ENCODE measurements at places on chromosomes 2 and 18.

DNA sequence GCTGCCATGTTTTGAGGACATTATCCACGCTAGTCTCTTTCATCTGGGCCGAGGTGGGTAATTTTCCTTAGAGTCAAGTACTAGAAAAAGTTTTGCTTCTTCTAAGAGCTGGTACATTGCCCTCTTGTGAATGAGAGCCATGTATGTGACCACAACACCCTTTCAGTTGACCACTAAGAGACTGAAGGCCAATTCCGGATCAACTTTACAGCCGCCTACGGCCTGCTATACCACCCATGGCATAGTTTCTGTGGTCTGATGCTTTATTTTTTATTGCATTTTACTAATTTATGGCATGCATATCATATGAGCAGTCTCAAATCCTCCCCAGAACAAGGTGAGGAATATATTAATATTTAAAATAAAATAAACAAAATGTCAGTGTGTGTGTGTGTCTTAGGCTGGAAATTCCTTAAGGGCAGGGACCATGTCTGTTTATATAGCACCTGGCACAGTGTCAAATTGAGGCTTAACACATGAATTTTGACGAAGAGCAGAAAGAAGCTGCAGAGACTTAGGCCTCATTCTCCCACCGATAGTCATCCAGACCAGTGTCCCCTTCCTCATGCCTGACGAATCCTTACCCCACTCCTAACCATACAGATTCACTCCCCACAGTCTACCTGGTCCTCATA is 35.4 kb downstream of the PSD4 start:
- no peak for DNase-seq

GRCh38 chr18:58385472-58385871 is 243.4 kb downstream of the ALPK2 start:
- no peak for DNase-seq

DNA sequence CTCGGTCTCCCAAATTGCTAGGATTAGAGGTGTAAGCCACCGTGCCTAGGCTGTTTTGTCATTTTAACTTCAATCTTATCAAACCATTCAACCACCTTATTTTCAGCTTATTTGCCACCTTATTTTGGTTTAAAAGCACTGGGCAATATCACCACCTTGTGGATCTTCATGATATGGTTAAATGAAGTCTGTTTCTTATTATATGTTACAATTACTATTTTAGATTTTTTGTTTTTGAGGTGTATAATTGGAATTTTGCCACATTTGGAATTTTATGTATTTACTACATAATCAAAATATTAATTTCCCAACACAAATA is 43.8 kb upstream of the SCN9A start:
- no peak for DNase-seq

- DNase-seq: no peak
Observed at GRCh38 chr2:84493514-84493913, 22.8 kb upstream of the DNAH6 start.

GRCh38 chr2:191539068-191539467 is 138.9 kb upstream of the NABP1 start:
- no peak for DNase-seq

- no peak for DNase-seq
Observed at GRCh38 chr18:28116461-28116860, 60.5 kb downstream of the CDH2 start.

GRCh38 chr2:145736871-145737270 is 1217.0 kb upstream of the ZEB2 start:
- DNase-seq: no peak

DNA sequence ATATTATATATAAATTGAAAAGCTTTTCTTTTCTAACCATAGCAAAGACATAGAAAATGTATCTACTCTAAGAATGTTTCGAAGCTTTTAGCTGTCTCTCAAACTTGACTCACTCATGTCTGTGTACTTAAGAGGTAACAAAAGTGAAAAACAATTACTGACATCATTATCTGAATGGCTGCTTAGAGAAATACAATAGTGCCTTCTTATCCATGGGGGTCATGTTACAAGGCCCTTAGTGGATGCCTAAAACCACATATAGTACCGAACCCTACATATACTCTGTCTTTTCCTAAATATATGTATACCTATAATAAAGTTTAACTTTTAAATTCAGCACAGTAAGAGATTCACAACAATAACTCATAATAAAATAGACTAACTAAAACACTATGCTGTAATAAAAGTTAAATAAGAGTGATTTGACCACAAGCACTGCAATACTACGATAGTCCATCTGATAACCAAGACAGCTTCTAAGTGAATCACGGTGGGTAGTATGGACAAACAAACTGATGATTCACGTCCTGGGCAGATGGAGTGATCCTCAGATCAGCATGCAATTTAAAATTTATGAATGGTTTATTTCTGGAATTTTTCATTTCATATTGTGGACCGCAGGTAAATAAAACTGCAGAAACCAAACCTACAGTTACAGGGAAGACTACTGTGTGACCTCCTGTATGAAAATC is 246.2 kb downstream of the XIRP2 start:
- no peak for DNase-seq

DNA sequence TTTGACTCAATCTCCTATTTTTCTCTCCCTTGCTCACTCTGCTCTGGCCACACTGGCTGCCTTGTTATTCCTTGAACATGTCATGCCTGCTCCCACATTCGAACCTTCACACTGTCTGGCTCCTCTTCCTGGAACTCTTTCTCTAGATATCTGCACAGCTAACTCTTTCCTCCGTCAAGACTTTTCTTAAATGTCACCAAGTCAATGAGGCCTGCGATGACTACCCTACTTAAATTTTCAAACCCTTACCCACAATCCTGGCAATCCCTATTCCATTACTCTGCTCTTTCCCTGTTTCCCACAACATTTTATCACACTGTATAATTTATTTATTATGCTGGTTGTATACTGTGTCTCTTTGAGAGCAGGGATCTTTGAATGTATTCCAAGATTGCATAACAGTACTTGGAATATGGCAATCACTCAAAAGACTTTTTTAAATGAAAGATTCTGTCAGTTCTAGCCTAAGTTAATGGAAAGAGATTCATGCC is 206.2 kb downstream of the SRBD1 start:
- DNase-seq: no peak

DNA sequence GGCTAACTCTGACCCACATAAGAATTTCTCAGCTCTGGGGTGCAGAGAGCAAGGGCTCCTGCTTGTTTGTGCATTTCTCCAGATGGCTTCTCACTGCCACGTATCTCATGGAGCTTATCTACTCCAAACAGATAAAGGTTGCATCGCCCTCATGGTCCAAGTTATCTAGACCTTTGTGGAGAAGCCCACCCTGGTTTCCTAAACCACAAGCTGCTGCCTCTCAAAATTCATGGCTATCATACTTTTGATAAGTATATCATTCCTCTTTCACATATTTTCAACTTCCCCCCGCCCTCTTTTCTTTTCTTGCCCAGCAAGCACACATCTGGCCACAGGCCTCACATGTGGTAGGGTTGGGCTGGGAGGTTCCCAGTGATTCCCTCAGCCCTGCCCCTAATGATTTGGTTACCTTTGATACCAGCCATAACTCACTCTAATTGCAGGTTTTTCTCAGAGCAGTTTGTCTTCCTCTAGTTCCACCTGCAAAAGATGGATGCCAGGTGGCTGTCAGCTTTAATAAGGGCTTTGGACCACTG is 146.0 kb downstream of the RHBDD1 start:
- DNase-seq: no peak

GRCh38 chr2:43184339-43184895 is 42.0 kb downstream of the ZFP36L2 start:
- DNase-seq: no peak

GRCh38 chr18:13254971-13255927 is 36.7 kb downstream of the LDLRAD4 start:
- DNase-seq: no peak

DNA sequence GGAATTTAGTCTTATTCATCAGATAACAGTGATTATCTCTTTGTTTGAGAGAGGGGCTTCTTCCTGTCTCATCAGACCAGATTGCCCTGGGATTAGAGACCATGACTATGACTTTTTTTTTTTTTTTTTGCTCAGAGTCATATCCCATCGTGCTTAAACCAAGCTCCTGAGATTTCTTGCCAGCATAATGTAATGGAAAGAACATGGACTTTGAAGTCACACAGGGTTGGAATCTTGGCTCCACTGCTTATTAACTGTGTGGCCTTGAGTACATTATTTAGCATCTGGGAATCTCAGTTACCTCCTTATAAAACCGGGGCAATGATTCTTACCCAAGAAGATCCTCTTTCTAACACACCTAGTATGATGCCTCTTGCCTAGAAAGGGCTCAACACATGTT is 268.3 kb downstream of the DYSF start:
- no peak for DNase-seq

- no peak for DNase-seq
Observed at GRCh38 chr2:119792907-119793312, 33.2 kb downstream of the PTPN4 start.

DNA sequence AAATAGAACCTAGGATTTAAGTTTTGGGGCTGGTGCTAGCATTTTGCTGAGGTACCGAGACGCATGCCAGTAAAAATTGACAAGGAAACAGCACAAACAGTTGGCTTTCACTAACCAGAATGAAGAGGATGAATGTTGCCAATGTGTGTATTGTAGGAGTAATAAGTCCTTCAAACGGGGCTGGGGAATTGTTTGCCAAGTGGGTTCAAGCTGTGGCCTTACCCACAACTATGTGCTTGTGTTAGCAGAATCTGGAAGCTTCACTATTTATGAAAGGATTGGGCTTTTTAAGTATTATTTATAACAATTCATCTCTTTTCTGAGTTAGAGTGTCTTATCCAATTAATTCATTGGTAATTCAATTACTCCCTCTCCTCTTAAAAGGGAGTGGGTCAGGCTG is 15.0 kb upstream of the KIF5C start:
- no peak for DNase-seq

- DNase-seq: no peak
Observed at GRCh38 chr18:75159238-75159518, 49.8 kb downstream of the PTGR3 start.

DNA sequence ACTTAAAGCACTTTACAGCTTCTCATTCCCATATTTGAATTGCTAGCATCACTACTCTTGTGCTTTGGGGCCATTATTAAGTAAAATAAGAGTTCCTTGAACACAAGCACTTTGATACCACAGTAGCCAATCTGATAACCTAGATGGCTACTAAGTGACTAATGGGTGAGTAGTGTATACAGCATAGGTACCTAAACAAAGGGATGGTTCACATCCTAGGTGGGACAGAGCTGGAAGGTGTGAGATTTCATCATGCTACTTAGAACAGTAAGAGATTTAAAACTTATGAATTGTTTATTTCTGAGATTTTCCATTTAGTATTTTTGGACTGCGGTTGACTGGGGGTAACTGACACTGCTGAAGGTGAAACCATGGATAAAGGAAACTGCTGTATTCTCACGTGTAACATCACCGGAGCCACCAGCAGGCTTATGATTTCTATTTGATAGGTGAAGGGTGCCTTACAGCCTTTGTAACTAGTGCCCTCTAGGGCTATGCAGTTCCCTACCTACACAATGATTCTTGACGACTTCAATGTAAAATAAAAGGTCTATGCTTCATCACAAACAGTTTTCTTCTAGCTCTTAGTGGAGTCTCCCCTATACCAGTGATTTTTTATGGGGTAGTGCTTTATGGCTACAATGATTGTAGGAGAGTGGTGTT is 22.1 kb upstream of the CRIM1 start:
- no peak for DNase-seq

GRCh38 chr2:127584516-127585033 is 49.1 kb downstream of the MYO7B start:
- no peak for DNase-seq

DNA sequence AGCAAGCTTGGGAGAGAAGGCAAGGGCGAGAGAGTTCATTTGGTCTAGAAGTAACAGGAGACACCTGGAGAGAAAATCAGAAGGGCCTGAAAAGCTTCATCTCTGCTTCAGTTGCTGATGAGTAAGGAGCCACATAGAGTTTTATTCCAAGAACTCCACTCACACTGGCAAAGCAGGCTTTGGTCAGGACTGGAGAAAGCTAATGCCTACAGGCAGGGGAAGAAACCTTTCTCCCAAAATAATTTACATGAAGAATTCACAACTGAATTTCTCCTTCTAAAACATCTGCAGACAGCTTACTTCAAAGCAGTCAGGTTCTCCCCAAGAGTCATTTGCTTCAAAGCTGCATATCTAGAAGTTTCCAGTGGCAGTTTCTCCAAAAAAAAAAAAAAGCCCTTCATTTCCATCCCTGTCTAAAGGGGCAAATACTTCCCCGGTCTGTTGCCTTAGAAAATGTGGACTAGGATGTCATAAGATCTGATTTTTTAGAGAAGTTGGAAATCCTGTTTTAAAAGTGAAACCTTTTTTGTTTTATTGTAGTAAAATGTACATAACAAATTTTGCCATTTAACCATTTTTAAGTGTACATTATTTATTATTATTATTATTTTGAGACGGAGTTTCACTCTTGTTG is 46.3 kb downstream of the TMEM247 start:
- no peak for DNase-seq

GRCh38 chr2:10796703-10797102 is 15.9 kb downstream of the PDIA6 start:
- DNase-seq: no peak

DNA sequence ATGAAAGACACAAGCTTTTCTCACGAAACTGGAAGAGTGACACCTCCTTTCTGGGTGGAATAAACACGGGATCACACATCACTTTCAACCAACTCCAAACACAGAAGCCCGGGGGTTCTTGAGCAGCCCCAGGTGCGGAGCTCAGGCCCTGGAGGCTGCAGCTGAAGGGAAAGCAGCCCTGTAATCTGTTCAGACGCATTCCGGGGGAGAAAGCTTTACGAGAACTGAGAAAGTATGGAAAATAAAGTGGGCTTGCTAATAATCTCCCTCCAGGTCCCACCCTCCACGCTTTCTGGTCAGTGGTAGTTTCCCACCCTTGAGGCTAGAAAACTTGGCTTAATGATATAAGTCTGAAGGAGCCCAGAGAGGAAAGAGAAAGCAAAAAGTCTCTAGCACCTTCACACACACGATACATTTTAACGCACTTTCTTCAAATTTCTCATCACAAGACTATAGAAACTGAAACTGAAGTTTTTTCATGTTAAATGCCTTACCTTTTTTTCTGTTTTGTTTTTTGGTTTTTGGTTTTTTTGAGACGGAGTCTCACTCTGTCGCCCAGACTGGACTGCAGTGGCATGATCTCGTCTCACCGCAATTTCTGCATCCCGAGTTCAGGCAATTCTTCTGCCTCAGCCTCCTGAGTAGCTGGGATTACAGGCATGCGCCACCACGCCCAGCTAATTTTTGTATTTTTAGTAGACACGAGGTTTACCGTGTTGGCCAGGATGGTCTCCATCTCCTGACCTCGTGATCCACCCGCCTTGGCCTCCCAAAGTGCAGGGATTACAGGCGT is 141.3 kb downstream of the AFF3 start:
- DNase-seq: no peak

GRCh38 chr2:21291426-21291825 is 167.7 kb downstream of the TDRD15 start:
- no peak for DNase-seq

- DNase-seq: no peak
Observed at GRCh38 chr2:230220347-230220969, 674 bp upstream of the SP110 start.

GRCh38 chr2:201470821-201471731 is 19.5 kb downstream of the STRADB start:
- no peak for DNase-seq
